ENCODE measurements at places on chromosomes 1 and 21.

DNA sequence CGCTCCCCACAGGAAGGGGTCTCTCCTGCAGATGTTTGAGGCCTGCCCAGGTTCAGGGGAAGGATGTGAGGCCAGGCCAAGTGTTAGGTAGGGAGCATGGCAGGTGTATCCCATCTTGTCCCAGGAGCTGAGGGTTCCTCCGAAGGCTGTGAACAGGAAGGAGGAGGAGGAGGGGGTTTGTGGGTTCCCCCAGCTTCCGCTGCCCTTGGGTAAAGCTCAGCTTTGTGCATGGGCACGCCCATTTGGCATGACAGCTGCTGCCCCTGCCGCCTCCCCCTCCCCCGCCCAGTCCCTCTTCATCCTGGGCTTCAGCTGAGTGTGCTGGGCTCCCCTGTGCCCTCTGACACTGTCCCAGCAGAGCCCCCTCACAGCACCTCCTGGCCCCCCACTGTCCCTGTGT lies 25.5 kb downstream of the TNFRSF8 start:
- DNase-seq, result no peak

- DNase-seq, result no peak
Observed at GRCh38 chr21:44305691-44306090, 5.8 kb downstream of the PFKL start.

- DNase-seq, result no peak
Observed at GRCh38 chr1:7046314-7046713, 261.1 kb downstream of the CAMTA1 start.

DNA sequence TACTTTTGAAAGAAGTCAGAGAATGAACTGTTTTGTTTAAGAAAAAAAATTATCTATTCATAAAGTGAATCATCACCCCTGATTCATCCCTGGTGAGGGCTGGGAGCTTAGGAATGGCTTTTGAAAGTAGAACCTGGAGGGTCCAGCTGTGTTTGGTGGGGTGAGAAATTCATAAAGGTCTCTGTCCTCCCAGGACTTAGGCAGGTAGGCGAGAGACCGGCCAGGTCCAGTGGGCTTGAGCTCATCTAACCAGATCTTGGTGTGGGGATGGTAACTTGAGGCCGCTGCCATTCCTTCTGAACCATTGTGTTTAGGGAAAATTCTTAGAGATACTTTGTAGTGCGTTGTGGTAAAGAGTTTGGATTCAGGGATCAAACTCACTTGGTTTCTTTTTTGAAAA lies 156.8 kb upstream of the TNR start:
- DNase-seq, result no peak

DNA sequence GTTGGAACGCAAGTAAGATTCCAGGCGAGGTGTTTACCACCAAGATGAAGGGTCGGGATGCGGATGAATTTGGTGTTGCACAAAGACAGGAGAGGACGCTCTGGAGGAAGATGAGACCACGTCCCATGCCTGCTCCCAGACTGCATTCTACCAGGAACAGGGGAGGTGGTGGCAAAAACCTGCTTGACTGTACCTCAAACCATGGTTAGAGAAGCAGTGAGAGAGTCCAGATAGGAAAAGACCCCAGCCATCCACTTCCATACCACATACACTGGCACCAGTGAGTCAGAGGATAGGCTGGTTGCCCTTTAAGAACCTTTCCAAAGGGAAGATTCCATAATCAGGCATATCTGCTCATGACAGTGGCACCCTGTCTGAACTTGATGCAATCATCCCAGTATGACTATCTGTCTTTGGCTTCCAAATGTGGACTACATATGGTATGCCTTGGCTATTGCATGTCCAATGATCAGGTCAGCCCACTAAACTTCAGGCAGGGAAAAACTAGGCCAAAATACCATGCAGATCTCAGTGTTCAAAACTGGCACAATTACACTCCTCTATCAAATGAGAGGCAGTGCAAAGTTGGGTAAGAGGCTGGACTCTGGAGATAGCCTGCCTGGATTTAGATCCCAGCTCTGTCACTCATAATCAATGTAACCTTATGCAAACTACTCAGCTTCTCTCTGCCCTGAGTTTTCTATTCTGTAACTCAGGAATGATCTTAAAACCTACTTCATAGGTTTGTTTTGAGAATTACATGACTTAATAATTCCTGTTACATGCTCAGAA lies 20.6 kb downstream of the NPR1 start:
- DNase-seq, result no peak
